ENCODE measurements at places on chromosomes 3 and 15. TPM values are rescaled to one million over a fixed set of nuclear protein-coding genes. Genes with fewer than 3 reads are reported as not detected.

Gene NAALADL2
- total RNA-seq, result 4.0 TPM

Gene PRTG
- 12.4 TPM for total RNA-seq

DNA sequence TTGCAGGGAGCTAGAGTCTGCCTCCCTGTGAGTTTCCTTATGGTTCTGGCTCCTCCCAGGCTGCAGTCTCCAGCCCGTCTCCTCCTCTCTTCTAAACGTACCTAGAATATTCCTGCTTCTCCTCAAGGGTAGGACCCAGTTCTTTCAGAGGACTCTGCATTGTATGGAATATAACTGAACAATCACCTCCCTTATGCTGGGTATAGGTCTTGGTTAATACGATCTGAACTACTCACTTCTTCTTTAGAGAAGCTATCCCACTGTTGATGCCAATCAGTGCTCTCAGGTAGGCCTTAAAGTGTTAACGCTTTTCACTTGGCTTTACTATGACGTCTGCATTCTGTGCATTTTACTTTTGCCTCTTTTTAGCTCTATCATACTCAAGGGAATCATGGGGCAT, 98.5 kb downstream of the WNT7A start:
- H3K4me1 ChIP-seq, result no peaks in the 10 kb centered on the region
- no peak for DNase-seq
- no peak overlapping the region for H3K27ac ChIP-seq
- no peak overlapping the region for H3K4me3 ChIP-seq
- H3K27me3 ChIP-seq, result no peaks in the 10 kb centered on the region

DNA sequence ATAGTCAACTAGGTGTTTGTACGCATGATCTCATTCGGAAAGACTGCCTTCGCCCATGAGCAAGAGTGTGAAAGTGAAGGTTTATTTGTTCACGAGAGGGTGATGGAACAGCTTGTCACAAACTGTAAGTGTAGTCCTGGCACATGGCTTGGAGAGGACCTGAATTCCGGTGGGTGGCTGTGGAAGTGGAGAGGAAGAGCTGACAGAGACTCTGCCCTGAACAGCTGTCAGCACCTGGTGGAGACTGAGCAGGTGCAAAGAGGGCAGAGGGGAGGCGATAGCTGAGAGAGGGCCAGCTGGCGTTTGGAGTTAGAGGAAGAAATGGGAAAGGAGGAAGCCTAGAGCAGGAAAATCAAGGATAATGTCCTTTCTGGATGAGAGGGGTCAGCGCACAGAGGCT, 155.7 kb downstream of the EEFSEC start:
- no peak overlapping the region for H3K27ac ChIP-seq
- no peaks in the 10 kb centered on the region for H3K4me1 ChIP-seq
- no peak for DNase-seq

DNA sequence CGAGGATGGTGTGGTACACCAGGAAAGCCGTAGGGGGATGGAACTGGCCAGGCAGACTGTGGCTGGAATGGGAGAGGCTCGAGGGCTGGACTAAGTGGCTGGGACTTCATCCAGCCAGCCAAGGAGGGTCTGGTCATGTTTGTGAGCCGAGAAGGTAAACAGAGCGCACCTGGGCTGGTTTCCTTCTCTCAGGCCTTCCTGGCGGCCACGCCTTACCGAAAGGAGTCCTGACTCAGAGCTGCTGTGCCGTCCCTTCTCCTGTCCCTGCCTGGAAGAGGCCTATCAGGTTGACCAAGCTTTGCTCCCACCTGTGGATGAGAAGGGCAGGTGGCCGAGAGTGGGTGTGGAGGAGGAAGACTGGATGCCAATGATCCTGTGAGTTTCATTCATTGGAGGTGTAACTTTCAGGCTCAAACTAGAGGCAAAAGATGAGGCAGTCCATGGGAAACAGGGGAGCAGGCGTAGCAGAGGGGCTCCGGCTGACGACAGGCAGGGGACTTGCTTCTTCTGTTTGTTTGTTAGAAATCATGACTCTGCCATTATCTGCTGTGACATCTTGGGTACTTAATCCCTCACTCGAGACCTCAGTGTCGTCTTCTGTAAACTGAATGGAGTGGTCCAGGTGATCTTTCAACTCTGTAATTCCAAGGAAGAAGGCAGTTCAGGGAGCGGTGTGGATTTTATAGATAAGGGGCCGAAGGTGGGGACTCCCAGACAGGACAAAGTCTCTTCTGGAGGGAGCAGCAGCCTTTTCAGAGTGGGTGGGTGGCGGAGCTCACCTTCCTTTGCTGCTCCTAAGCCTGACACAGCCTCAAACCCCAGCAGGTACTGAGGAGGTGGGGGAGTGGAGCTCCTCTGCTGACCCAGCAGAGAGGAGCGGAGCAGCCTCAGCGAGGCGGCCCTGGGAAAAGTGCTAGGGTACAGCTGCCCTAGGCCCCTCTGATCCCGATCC, 71.8 kb upstream of the GATM start:
- peaks cover 3% of the 10 kb centered on the region for H3K27me3 ChIP-seq
- H3K4me1 ChIP-seq, result no peaks in the 10 kb centered on the region
- H3K4me3 ChIP-seq, result no peak overlapping the region
- H3K36me3 ChIP-seq, result no peaks in the 10 kb centered on the region

DNA sequence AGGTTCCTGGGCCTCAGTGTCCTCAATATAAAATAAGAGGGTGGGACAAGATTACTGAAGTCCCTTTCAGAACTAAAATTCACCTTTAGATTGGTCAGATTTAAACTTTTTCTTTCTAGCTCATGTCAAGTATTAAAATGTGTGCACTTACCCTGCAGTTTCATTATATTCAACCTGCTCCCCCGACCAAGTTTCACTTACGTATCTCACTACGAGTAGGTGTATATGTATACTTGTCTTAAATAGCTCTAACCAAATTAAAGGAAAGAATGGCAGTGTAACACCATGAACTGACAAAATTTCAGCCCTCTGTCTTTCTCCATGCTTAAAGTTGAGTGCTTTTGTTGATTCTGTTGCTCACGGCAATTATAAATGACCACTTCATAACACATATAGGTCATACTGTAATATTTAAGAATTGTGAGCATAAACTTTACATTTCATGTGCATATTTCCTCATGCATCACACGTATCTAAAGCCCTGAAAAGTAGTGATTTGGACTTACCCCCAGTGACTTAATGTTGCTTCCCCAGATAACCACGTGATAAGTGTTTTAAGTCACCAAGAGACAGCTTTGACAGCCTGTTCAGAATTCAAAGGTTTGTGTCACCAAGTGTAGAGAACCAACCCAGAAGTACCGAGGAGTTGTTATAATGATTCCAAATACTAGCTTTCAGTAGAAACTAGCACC, 70.0 kb downstream of the PGPEP1L start:
- H3K27me3 ChIP-seq, result no peaks in the 10 kb centered on the region
- H3K4me1 ChIP-seq, result no peaks in the 10 kb centered on the region
- H3K36me3 ChIP-seq, result peaks cover 33% of the 10 kb centered on the region
- H3K27ac ChIP-seq, result no peak overlapping the region
- no peak overlapping the region for H3K4me3 ChIP-seq
- DNase-seq, result no peak

- DNase-seq, result no peak
- H3K36me3 ChIP-seq, result no peaks in the 10 kb centered on the region
- no peaks in the 10 kb centered on the region for H3K4me1 ChIP-seq
- no peak overlapping the region for H3K4me3 ChIP-seq
Measured at GRCh38 chr3:189292667-189293484, 121.1 kb downstream of the TPRG1 start.

GRCh38 chr15:78949461-78949860, 4.6 kb upstream of the CTSH start:
- H3K27ac ChIP-seq, result no peak overlapping the region
- no peaks in the 10 kb centered on the region for H3K36me3 ChIP-seq
- peaks cover 12% of the 10 kb centered on the region for H3K4me1 ChIP-seq
- DNase-seq, result no peak
- H3K27me3 ChIP-seq, result peaks cover 5% of the 10 kb centered on the region

All from endothelial cell of umbilical vein (primary cell).